ENCODE measurements at places on chromosomes 16 and 17. TPM values are rescaled to one million over a fixed set of nuclear protein-coding genes. Genes with fewer than 3 reads are reported as not detected.

DNA sequence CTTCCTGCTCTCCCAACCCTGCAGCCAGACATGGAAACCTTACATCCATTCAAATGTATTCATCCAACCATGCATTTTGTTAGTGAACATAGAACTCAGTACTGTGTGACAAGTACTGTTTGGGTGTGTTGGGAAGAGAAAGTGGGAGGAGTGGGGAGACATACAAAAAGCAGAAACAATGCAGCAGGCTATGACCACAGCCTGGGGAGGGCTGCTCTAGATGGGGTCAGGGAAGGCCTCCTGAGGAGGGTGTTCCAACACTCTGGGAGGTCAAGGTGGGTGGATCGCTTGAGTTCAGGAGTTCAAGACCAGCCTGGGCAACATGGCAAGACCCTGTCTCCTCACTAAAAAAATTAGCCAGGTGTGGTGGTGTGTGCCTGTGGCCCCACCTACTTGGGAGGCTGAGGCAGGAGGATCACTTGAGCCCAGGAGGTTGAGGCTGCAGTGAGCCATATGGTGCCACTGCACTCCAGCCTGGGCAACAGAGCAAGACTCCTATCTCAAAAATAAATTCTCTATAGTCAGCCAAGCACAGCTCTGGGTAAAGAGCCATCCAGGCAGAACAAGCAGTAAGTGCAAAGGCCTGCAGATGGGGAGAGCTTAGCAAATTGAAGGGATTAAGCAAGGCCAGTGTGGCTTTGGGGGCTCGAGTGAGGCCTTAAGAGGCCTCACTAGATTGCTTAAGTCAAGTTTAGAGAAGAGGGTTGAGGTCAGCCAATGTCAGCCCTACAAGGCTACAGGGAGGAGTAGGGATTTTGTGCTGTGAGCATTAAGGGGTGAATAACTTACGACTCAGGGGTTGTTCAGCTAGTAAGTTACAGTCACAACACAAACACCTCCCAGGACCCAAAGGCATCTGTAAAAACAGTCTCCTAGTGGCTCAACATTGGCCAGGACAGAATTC lies 5.5 kb downstream of the SLC13A2 start:
- DNase-seq: no peak

CD19 gene
- total RNA-seq: not detected

DNA sequence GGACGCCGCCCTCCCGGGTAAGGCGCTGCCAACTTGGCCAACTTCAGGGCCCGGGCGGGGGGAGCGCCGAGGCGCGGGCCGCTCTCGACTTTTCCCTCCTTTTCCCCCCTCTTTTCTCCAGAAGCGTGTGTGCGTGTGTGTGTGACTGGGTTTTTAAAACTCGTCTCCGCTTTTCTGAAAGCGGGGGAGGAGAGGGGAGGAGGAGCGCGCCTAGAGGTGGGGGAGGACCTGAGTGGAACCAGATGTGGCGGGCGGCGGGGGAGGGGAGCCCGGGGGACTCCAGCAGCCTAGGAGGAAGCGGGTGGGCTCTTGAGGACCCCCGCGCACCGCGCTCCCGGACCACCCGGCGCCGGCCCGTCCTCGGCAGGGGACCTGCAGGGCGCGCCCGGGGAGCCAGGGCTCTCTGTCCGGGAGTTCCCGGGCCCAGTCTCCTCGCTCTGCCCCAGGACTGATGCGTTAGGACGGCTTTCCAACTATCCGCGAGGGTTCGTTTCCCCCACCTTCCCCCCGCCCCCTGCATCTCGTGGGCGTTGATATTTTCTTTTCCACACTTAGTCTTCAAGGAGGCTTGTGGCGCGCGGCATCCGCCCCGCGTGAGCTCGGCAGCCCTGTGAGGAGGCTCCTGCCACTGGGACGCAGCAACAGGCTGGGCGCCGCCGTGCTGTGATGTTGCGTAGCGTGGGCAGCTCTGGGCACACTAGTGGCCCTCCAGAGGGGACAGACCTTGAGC lies 599 bp downstream of the MRC2 start:
- DNase-seq: no peak

GRCh38 chr16:4637501-4638166 lies 13.0 kb downstream of the MGRN1 start:
- no peak for DNase-seq

DNA sequence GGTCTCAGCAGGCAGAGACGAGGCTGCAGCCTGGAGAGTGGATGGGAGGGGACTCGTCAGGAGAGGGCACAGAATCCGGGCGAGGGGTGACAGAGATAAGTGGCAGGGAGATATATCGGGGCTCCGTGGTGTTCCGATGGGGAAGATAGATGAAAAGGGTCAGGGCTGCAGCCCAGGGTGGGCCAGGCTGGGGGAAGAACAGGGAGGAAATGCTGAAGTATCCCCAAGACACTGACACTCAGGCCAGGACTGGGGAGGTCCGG lies 2.1 kb downstream of the LGALS3BP start:
- DNase-seq: no peak

FBXL16 gene
- total RNA-seq: 28.0 TPM

DNA sequence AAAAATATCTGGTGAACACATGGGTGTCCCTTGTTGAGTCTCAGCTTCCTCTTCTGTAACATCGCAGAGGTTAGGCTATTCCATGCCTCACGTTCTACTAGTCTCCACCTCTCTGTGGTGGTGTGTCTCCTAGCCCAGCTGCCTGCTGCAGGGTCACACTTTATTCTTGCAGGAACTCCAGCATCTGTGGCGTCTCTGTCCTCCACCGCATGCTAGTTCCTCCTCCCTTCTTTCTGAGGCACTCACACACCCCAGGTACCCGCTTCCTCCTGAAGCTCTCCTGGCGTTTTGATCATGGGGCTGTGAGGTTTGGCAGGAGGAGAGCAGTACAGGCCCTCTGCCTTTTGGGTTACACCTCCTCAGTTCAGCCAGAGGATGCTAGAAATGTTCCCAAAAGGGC lies 9.9 kb upstream of the TEX2 start:
- DNase-seq: no peak

NME1 gene
- 345 TPM for total RNA-seq

- no peak for DNase-seq
Observed at GRCh38 chr17:81431545-81432482, 36.6 kb downstream of the BAHCC1 start.

PLEKHG4 gene
- 6.7 TPM for total RNA-seq

PYY gene
- total RNA-seq: not detected

TPSAB1 gene
- not detected for total RNA-seq

ZNF286A gene
- total RNA-seq: 25.5 TPM

- no peak for DNase-seq
Observed at GRCh38 chr17:57366558-57367351, 110.4 kb downstream of the MSI2 start.

CCL3 gene
- total RNA-seq: 1.1 TPM

KRTAP4-9 gene
- not detected for total RNA-seq

Data from Panc1 (cell line).